ENCODE measurements at places on chromosomes 12 and 14.

DNA sequence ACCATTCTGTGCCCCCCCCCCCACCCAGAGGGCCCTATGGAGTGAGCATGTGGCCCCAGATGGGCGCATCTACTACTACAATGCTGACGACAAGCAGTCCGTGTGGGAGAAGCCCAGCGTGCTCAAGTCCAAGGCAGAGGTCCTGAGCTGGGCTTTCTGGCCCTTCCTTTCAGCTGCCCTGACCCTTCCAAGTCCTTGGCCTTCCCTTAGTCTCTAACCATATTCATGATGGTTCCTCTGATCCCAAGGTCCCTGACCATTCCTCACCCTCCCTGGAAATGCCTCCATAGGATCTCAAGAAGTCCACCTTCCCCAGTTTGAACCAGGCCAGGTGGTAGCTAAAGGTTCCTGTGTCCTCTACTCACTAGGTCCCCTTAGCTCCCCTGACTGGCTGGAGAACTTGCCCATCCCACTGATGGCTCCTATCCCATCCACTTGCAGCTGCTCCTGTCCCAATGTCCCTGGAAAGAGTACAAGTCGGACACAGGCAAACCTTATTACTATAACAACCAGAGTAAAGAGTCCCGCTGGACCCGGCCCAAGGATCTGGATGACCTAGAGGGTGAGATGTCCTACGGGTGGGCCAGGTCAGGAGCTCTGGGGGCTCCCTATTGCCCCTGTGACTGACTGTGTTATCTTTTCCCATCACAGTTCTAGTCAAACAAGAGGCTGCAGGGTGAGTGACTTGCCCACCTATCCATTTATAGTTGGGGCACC lies 9.8 kb downstream of the PRPF40B start:
- no peak for DNase-seq

DNA sequence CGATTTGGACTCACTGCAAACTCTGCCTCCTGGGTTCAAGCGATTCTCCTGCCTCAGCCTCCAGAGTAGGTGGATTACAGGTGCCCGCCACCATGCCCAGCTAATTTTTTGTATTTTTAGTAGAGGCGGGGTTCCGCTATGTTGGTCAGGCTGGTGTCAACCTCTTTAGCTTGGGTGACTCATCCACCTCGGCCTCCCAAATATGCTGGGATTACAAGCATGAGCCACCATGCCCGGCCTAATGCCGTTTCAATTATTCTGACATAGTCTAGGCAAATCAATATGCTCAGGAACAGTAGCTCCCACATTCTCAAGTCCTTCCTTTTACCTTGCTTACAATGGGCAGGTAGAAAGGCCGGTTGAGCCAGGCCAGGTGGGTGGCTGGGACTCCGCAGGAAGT lies 82.0 kb upstream of the EEA1 start:
- no peak for DNase-seq

DNA sequence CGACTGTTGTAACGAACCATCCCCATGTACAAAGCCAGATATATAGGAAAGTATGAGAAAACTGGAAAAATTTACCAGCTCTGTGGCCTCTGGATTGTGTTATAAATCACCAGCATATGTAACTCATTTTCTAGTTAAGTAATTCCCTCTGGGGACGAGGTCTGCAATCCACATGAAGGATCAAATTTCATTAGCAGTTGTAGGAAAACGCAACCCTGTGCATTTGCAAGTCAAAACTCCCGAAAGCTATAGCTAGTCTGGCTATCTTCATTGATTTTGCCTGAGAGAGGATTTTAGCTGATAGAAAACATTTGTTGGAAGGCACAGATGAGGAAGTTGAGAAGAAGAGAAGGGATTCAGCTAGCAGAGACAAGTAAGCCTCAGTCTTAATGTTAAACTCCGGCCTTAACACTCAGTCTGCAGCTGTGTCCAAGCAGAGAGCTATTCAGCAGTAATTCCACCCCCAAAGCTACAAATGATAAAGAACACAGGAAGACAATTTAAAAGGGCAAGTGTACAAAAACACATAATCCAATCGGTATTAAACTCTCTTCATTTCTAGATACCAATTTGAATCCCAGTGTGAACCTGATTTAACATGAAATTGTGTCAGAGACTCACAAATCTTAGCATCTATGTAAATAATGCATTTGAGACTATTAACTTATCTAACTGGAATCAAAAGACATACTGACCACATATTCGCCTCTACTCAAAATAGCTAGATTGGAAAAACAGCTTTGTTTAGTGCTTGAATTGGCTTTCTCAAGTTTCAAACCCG lies 54.2 kb upstream of the CERS5 start:
- no peak for DNase-seq

- DNase-seq = no peak
Observed at GRCh38 chr12:92216092-92216491, 70.4 kb upstream of the BTG1 start.

DNA sequence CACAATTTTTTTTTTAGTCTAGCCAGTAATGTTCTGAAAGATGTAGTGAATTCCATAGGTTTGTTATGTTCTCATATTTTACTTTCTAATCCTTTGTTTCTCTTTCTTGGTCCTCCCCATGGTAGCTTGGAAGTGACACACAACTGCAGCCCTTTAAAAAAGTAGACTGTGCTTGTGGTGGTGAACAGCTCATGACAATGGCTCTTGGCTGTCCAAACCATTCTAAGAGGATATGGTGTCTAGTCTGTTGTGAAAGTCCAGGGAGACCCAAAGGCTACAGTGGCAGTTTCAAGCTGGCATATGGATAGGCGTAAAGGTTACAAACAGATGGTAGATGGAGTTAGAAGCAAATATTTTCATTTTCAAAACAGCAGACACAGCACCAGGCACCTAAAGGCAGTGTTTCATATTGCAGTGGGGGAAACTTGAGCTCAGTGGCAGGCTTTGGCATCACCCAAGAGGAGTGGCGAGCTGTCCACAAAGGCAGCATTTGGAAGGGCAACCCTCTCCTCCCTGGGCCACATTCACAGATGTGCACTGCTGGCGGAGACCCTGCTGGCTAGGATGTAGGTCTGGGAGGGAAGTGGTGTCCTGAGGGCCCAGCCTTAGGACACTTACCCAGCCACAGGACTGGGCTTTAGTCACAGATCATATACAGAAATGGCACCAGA lies 102.1 kb downstream of the DYRK2 start:
- DNase-seq = no peak

- DNase-seq = no peak
Observed at GRCh38 chr12:122449317-122449716, 26.8 kb upstream of the CLIP1 start.

DNA sequence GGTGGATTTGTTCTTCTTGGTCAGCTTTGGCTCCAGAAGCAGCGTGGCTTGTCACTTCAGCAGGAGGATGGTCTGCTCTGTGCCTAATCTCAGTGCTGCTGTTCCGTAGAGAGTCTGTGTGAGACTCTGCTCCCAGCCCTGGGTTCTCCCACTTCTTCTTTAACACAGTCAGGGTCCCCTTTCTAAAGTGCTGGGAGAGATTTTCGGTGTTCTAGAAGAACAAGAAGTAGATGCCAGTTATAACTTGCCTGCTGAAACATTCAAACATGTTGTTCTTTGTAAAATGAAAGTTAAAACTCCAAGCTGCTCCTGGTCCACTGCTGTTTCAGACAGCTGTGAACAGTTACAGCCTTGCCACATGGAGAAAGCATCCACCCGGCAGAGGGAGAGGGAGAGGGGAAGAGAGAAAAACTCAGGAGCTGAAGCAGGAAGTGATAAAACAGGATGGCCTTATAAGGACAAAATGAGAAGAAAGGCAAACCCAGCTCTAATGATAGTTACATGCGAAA lies 55.2 kb upstream of the CERS5 start:
- DNase-seq = peak; percentile 5

DNA sequence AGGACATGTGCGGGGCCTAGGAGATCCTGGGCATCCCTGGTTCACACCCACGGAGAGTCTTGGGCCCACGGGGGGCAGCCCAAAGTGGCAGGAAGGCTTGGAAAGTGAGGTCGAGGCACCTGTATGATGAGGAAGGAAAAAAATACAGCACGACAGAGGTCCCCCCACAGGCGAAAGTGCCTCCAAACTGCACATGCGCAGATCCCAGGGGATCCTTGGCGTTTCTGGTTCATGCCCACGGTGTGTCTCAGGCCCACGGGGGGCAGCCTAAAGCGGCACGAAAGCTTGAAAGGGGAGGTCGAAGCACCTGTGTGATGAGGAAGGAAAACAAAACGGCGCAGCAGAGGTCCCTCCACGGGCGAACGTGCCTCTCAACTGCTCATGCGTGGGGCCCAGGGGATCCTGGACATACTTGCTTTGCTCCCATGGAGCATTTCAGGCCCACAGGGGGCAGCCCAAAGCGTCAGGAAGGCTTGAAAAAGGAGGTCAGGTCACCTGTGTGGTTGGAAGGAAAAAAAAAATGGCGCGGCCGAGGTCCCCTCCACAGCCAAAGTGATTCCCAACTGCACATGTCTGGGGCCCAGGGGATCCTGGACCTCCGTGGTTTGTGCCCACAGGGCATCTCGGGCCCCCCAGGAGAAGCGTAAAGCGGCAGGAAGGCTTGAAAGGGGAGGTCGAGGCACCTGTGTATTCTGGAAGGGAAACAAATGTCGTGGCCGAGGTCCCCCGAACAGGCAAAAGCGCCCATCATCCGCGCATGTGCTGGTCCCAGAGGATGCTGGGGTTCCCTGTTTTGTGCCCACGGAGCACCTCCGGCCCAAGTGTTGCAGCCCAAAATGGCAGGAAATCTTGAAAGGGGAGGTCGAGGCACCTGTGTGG lies 582.6 kb downstream of the ALG10 start:
- DNase-seq = no peak

GRCh38 chr12:94418517-94418916 lies 41.1 kb downstream of the CEP83 start:
- DNase-seq = no peak

DNA sequence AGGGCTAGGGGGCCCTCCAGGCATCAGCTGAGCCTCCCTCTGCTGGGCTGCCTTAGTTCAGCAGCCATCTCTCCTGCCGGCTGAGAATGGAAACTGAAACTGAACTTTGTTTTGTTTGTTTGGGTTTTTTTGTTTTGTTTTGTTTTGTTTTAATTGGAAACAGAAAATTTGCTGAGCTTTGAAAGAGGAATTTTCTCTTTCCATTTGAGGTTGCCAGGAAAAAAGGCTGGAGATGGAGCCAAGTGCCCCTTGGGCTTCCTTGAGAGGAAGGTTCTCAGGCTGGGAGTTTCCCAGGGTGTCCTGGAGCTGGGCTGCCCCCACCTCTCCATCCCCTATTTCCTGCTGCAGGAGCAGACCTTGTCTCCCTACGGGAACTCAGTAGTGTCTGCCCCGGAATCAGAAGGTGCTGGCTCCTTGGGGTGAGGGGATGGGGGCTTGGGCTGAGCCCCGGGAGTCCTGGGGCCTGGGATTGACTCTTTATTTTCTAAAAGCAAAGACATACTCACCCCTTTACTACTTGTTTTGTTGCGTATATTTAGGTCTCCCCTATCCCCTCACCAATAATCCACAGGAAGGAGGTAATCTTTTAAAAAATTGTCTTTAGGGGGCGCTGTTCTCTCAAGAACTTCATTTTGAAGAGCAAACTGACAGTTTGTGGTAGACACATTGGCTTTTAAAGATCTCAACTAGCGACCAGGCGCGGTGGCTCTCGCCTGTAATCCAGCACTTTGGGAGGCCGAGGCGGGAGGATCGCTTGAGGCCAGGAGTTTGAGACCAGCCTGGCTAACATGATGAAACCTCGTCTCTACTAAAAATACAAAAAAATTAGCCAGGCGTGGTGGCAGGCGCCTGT lies 21.3 kb upstream of the OASL start:
- DNase-seq = peak; percentile 40

DNA sequence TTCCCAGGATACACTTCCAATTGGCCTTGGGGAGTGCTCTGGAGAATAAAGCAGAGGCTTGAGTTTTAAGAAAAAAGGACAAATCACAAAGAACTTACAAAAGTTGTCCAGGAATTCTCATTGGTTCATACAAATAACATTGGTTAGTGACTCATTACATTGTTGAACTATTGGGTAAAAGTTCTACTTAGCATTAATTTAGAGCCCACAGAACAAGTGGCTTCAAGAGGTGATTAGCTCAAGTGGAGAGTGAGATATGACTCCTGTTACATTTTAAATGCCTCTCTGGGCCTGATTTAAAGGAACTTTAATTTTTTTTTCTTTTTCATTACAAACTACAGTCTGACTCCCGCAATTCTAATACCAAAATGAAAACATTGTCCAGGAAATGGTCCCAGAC lies 72.9 kb downstream of the ASCL4 start:
- DNase-seq = no peak

DNA sequence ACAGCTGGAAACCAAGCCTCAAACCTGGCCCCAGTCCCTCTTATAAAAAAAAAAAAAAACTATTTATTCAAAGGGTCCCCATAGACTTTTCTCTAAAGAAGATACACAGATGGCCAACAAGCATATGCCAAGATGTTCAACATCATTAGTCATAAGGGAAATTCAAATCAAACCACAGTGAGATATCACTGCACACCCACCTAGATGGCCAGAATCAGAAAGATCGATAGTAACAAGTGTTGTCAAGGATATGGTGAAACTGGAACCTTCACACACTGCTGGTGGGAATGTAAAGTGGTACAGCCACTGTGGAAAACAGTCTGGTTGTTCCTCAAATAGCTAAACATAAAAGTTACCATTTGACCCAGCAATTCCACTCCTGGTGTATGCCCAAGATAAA lies 5.9 kb upstream of the NFYB start:
- DNase-seq = no peak

- DNase-seq = no peak
Observed at GRCh38 chr12:12398026-12398859, 41.4 kb downstream of the BORCS5 start.

DNA sequence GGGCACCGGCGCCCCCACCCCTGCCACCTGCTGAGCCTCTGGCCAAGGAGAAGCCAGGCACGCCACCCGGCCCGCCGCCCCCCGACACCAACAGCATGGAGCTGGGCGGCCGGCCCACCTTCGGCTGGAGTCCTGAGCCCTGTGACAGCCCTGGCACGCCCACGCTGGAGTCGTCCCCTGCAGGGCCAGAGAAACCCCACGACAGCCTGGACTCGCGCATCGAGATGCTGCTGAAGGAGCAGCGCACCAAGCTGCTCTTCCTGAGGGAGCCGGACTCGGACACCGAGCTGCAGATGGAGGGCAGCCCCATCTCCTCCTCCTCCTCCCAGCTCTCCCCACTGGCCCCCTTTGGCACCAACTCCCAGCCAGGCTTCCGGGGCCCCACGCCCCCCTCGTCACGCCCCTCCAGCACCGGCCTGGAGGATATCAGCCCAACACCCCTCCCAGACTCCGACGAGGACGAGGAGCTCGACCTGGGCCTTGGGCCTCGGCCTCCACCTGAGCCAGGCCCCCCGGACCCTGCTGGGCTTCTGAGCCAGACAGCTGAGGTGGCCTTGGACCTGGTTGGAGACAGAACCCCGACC lies 6.5 kb downstream of the SETD1B start:
- no peak for DNase-seq

GRCh38 chr14:75453817-75454434 lies 26.1 kb downstream of the JDP2 start:
- DNase-seq = no peak

- DNase-seq = peak; percentile 42
Observed at GRCh38 chr12:7130701-7131501, 730 bp downstream of the CLSTN3 start.

GRCh38 chr12:1591543-1591942 lies 2.8 kb downstream of the FBXL14 start:
- no peak for DNase-seq

Measured in stimulated activated naive CD4-positive, alpha-beta T cell treated with Interleukin-2 at 50 U/mL for 16 hours (primary cell).